ENCODE measurements at places on chromosomes 3 and 15. TPM values are rescaled to one million over a fixed set of nuclear protein-coding genes. Genes with fewer than 3 reads are reported as not detected.

DNA sequence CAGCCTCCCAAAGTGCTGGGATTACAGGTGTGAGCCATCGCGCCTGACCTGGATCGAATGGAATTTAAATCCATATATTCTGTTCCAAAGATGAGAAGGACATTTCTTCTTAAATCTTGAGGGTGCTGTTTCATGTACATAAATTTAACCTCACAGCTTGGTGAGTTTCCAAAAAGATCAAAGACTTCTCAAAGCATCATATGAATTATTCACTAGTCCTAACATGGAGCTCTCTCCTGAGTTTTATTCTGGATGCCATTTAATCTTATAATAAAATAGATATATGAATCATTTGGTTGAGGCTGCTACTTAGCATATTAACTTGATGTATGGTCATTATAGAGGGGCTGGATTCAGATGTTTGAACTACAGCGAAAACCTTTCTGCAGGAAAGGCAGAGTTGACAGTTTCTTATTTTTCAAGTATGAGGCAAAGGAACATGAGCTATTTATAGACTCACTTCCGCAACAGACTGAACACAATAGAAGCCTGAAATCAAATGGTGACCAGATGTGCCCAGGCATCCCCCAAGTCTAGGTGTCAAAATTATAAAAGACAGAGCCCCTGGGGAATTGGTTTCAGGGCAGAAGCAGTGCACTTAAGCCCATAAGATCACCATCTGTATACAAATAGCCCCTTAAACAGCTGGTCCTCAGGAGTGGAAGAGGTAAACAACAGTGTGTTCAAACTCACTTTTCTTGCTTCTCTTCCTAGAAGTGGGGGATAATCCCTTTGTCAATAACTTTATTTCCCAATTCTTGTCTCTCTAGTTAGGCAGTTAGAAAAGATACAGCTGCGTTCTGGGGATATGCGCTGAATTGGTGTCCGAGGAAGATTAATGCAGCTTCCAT lies 29.7 kb downstream of the STARD9 start:
- H3K36me3 ChIP-seq, result peaks cover 21% of the 10 kb centered on the region
- peak overlapping the region; percentile 85 for H3K27ac ChIP-seq
- peak overlapping the region; percentile 53 for H3K4me3 ChIP-seq

GRCh38 chr3:107377151-107377550 lies at the start of gene CCDC54:
TSS of gene CCDC54 (plus strand) at chr3:107377439. CDS start at chr3:107377588, 149 bp downstream.
- no peak for DNase-seq
- no peak within 1 kb of the TSS for H3K4me3 ChIP-seq
- H3K36me3 ChIP-seq, result no peaks in the 10 kb centered on the region
- no peak within 1 kb of the TSS for H3K27ac ChIP-seq
- H3K4me1 ChIP-seq, result no peaks in the 10 kb centered on the region
- H3K27me3 ChIP-seq, result peaks cover 12% of the 10 kb centered on the region

DNA sequence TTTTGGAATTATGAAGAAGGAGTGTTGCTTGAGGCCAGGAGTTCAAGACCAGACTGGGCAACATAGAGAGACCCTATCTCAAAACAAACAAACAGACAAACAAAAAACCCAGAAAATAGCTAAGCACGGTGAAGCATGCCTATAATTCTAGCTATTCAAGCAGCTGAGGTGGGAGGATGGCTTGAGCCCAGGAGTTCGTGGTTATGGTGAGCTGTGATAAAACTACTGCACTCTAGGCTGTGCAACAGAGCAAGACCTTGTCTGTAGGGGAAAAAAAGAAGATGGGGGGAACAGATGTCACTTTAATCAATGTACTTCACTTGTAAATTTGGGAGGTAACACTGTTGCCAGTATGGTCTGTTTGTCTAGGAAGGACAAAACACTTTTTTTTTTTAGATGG lies 18.7 kb upstream of the EOMES start:
- no peak for DNase-seq
- H3K27ac ChIP-seq, result no peak overlapping the region
- peaks cover 2% of the 10 kb centered on the region for H3K27me3 ChIP-seq
- H3K4me3 ChIP-seq, result no peak overlapping the region

- H3K4me1 ChIP-seq, result no peaks in the 10 kb centered on the region
- H3K27ac ChIP-seq, result no peak overlapping the region
- no peaks in the 10 kb centered on the region for H3K36me3 ChIP-seq
- no peak for DNase-seq
- no peak overlapping the region for H3K4me3 ChIP-seq
Observed at GRCh38 chr15:35663956-35664355, 118.0 kb upstream of the DPH6 start.

GRCh38 chr3:143597774-143598652 lies 250.3 kb downstream of the SLC9A9 start:
- no peaks in the 10 kb centered on the region for H3K27me3 ChIP-seq
- H3K4me1 ChIP-seq, result no peaks in the 10 kb centered on the region
- no peak for DNase-seq
- no peak overlapping the region for H3K4me3 ChIP-seq
- no peaks in the 10 kb centered on the region for H3K36me3 ChIP-seq

GRCh38 chr15:60195611-60196010 lies 191.5 kb downstream of the FOXB1 start:
- H3K27me3 ChIP-seq, result peaks cover 65% of the 10 kb centered on the region
- no peaks in the 10 kb centered on the region for H3K36me3 ChIP-seq
- no peaks in the 10 kb centered on the region for H3K4me1 ChIP-seq
- H3K4me3 ChIP-seq, result no peak overlapping the region
- no peak for DNase-seq
- H3K27ac ChIP-seq, result no peak overlapping the region

GRCh38 chr15:27179789-27180188 lies 208.8 kb downstream of the GABRG3 start:
- no peaks in the 10 kb centered on the region for H3K4me1 ChIP-seq
- no peaks in the 10 kb centered on the region for H3K36me3 ChIP-seq
- no peaks in the 10 kb centered on the region for H3K27me3 ChIP-seq
- DNase-seq, result no peak

GRCh38 chr3:12345584-12346494 lies 57.0 kb downstream of the PPARG start:
- no peak overlapping the region for H3K4me3 ChIP-seq
- peaks cover 24% of the 10 kb centered on the region for H3K27me3 ChIP-seq
- DNase-seq, result no peak
- H3K4me1 ChIP-seq, result peaks cover 7% of the 10 kb centered on the region

DNA sequence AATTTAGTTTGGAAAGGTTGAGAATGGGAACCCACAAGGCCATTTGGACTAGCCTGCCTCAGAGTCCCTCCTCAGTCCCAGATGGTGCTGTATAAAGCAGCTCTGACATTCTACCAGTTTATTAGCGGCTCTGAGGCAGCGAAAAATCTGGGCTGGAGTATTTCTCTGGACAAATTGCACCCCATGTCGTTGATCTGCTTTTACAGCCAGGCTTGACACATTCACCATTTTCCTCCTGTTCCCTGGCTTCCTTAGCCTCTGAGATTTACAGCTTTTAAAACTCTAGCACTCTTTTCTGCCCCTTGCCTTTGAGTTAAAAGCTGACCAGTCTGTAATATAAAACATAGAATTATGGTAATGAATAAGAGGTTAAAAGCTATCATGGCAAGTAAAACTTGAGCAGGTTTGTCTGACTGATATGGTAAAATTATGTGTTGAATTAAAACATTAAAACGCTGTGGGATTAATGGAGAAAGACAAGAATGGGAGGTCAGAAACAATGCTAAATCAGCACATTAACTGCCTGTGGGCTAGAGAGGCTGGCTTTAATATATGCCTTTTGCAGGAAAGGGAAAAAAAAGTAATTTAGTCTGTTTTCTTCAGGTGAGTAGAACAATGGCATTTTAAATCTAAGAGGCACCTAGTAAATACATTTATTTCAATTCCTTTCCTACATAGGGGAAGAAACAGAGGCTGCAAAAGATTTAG lies 131.2 kb downstream of the MCTP2 start:
- no peak overlapping the region for H3K27ac ChIP-seq
- DNase-seq, result no peak
- H3K4me1 ChIP-seq, result peaks cover 6% of the 10 kb centered on the region
- no peaks in the 10 kb centered on the region for H3K27me3 ChIP-seq
- no peak overlapping the region for H3K4me3 ChIP-seq

DNA sequence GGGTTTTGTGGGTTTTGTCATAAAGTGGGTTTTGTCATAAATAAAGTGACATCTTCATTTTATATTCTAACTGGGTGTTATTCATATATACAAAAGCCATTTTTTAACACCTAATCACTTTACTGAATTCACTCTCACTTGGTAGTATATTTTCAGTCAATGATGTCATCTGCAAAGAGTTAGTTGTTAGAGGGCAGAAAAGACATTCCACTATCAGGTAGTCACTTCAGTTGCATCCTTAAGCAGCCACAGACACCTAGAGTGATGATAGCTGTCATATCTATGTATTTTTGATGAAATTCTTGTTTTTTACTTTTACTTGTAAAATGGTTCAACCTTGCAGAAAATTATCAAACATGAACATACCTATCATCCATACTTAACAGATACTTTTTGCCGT lies 89.0 kb downstream of the DHX36 start:
- H3K36me3 ChIP-seq, result no peaks in the 10 kb centered on the region
- H3K27me3 ChIP-seq, result no peaks in the 10 kb centered on the region
- H3K4me3 ChIP-seq, result no peak overlapping the region
- DNase-seq, result no peak
- no peak overlapping the region for H3K27ac ChIP-seq

- H3K4me1 ChIP-seq, result no peaks in the 10 kb centered on the region
- no peaks in the 10 kb centered on the region for H3K36me3 ChIP-seq
- no peak for DNase-seq
- no peak overlapping the region for H3K27ac ChIP-seq
- no peaks in the 10 kb centered on the region for H3K27me3 ChIP-seq
Observed at GRCh38 chr3:174169736-174170135, 689.4 kb upstream of the NAALADL2 start.

DNA sequence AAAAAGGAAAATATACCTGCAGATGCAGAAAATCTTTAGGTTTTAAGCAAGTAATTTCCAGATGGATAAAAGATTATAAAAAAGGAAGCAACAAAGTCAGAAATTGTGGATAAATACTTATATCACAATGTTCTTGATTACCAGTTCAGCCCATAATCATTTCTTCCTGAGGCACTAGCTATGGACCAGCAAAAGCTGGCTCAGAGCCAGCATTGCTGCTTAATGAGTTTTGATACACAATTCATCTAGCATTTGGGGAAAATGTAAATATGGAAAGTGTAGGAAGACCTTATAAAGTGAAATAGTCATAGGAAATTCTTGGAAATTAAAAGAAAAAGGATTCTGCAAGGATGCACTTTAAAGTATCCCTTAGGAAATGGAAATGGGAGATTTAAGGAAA lies 168.3 kb upstream of the GBE1 start:
- no peaks in the 10 kb centered on the region for H3K27me3 ChIP-seq
- DNase-seq, result no peak
- H3K4me3 ChIP-seq, result no peak overlapping the region
- no peaks in the 10 kb centered on the region for H3K4me1 ChIP-seq

DNA sequence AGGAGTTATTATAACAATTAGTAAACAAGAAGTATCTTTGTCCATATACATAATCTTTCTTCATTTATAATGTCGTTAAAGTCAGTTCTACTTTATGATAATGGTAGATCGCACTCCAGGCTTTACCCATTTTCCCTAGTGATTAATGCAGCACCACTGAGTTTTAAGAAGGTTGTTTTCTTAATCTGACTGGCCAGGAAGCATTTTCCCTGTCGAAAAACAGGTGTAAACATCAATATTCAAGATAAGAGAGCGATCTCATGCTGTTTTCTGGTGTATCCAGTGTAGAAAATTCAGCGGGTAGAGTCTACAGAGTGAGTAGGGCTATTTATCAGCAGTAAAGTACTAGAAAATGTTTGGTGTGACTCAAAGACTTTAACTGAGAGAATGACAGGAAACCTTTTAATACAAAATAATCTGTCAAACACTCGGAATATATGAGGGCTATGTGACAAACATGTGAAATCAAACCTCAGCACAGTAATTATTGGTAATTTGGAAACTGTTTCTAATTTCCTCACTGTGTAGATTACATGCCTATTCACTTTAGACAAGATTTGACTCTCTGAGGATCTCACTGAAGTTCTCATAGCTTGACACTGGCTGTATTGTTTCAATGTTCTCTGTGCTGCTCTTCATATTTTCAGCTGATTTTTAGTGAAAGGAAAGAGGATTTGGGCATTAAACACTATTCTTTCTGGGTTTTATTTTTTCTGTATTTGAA lies 1013.2 kb downstream of the VGLL3 start:
- DNase-seq, result no peak
- no peak overlapping the region for H3K27ac ChIP-seq
- H3K27me3 ChIP-seq, result no peaks in the 10 kb centered on the region

DNA sequence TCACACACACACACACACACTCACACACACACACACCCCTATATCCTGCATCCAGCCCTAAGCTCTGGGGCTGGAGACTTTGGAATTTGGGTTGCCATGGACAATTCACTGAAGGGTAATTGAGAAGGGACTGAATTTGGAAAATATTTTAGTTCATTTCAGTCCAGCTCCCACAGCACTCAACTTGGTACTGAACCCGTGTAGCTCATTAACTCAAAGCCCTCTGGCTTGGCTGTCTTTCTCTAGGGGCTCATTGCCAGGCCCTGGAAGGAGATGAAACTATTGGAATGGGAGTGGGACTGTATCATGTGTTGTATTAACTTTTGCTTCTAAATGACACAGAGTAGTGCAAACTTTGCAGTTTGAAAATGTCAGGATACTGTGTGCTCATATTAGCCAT lies 157.3 kb downstream of the EPHB1 start:
- DNase-seq, result no peak
- no peak overlapping the region for H3K4me3 ChIP-seq
- H3K4me1 ChIP-seq, result no peaks in the 10 kb centered on the region

DNA sequence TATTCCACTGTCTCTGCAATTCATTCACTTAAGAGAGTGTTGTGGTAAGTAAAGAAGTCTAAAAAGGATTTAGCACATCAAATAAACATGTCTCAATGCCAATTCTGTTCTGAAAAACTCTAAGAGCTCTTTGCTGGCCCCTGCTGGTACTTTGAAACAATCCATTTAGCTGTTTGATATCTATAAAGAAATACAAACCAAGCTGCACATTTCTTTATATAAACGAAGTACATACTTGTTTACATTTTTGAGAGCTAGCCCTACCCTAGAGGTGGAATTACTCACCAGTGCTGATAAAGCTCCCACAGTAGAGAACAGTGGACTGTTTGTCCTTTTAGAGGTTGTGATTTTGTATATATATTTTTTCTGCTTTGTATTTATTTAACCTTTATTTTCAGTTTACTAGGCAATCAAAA lies 75.5 kb downstream of the NEDD4 start:
- H3K4me1 ChIP-seq, result no peaks in the 10 kb centered on the region
- no peaks in the 10 kb centered on the region for H3K27me3 ChIP-seq
- no peaks in the 10 kb centered on the region for H3K36me3 ChIP-seq

- peak overlapping the region; percentile 39 for H3K4me3 ChIP-seq
- peak; percentile 68 for DNase-seq
- no peaks in the 10 kb centered on the region for H3K27me3 ChIP-seq
- H3K27ac ChIP-seq, result peak overlapping the region; percentile 98
Observed at GRCh38 chr3:15535732-15536131, 14.2 kb upstream of the COLQ start.

- no peaks in the 10 kb centered on the region for H3K27me3 ChIP-seq
- peak; percentile 8 for DNase-seq
Observed at GRCh38 chr3:150412561-150413231, 4.6 kb downstream of the TSC22D2 start.

- no peak overlapping the region for H3K4me3 ChIP-seq
- peaks cover 5% of the 10 kb centered on the region for H3K27me3 ChIP-seq
- no peaks in the 10 kb centered on the region for H3K36me3 ChIP-seq
- H3K27ac ChIP-seq, result no peak overlapping the region
- H3K4me1 ChIP-seq, result no peaks in the 10 kb centered on the region
Observed at GRCh38 chr3:130609166-130609979, 92.4 kb downstream of the COL6A6 start.

The RTP3 gene
- total RNA-seq, result not detected

The MORC1 gene
- total RNA-seq, result not detected

The LTK gene
- total RNA-seq, result 1.1 TPM

The TMCO5A gene
- not detected for total RNA-seq

The ALDH1L1 gene
- not detected for total RNA-seq

The TMEM207 gene
- total RNA-seq, result not detected

The CCDC66 gene
- total RNA-seq, result 40.0 TPM

The STAC gene
- 0.12 TPM for total RNA-seq

The FAM107A gene
- total RNA-seq, result not detected

The EPHA3 gene
- not detected for total RNA-seq

The OSBPL10 gene
- 0.89 TPM for total RNA-seq
